ENCODE measurements at places on chromosomes 3 and 15.

- DNase-seq = no peak
Measured at GRCh38 chr3:53808496-53808895, 37.7 kb downstream of the CHDH start.

DNA sequence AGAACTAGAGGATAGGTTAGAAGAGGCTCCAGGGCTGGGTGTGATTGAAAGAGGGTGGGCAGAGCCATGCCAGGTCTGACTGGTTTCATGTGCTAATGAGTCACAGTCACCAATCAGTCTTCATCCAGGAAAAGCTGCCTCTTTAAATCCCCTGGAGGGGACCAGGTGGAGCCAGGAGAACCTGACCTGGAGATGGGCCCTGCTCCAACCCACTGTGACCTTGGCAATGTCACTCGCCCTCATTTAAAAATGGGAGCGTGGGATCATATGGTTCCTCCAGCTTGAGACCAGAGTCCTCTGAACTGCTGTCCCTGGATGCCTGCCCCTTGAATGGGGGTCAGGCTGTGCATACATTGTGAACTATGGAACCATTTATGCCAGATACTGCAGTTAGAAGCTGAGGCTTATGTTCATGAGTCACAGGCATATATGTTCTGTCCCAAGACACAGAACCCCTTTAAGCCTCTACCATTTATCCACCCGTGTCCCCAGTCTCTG lies 23.0 kb downstream of the HES1 start:
- DNase-seq = no peak

GRCh38 chr3:47370887-47371697 lies 9.7 kb upstream of the PTPN23 start:
- DNase-seq = no peak

DNA sequence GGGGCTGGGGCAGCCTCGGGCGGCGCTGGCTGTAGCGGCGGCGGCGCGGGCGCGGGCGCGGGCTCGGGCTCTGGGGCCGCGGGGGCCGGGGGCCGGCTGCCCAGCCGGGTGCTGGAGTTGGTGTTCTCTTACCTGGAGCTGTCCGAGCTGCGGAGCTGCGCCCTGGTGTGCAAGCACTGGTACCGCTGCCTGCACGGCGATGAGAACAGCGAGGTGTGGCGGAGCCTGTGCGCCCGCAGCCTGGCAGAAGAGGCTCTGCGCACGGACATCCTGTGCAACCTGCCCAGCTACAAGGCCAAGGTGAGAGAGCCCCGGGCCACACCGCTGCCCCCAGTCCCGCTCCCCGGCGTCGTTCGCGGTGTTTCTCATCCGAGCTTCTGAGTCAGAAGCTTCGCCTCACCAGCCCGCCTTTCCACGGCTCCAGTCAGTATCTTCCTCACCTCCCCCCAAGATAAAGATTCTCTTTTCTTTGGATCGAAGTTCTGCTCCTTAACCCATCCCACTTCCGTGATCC lies 600 bp downstream of the FBXO45 start:
- DNase-seq = no peak

- no peak for DNase-seq
Measured at GRCh38 chr15:71202712-71203111, 87.4 kb downstream of the THSD4 start.

- DNase-seq = no peak
Measured at GRCh38 chr3:27345493-27345892, 23.7 kb downstream of the NEK10 start.

- DNase-seq = no peak
Measured at GRCh38 chr3:8846176-8846575, 76.8 kb upstream of the OXTR start.

DNA sequence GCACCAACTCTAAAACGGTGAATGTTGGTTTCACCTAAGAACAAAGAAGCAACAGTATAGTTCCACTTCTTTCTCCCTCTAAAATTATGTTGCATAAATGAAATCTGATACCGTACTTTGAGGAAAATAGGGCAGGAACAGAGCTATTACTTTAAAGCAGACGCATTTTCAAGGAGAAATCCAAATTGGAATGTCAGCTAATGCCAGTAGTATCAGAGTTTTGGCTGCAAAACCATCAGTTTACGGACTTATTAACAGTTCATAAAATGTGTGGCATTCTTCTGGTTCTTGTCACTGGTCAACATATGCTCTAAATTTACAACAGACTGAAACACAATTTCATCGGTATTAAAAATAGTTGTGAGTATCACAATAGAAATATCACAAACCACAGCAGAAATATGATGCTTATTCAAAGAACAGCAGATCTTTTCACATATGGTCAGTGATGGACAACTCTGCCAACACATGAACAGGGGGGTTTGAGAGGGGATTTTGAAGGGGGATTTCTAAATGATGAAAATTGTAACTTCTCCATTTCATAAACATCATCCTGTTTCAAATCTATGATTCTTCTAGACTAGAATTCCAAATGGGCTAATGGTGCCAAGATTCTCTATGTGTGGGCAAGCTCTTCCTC lies 38.7 kb upstream of the ROBO2 start:
- peak; percentile 23 for DNase-seq

DNA sequence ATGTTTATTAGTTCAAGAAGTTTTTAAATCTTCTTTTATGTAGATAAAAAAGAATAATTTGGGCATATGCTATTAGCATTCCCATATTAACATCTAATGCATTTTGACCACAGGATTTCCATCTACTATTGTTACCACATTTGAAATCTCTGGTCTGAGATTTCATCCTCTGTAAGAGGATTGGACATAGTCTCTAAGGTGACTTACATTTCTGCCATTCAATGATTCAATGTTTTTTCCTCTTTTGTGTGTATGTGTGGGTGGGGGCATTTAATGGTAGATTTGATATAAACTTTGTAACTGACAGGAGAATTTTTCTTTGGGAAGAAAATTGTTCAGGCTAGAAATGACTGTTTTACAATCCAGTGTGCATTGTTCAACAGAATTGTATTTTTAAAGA lies 307.3 kb upstream of the RBMS3 start:
- no peak for DNase-seq

DNA sequence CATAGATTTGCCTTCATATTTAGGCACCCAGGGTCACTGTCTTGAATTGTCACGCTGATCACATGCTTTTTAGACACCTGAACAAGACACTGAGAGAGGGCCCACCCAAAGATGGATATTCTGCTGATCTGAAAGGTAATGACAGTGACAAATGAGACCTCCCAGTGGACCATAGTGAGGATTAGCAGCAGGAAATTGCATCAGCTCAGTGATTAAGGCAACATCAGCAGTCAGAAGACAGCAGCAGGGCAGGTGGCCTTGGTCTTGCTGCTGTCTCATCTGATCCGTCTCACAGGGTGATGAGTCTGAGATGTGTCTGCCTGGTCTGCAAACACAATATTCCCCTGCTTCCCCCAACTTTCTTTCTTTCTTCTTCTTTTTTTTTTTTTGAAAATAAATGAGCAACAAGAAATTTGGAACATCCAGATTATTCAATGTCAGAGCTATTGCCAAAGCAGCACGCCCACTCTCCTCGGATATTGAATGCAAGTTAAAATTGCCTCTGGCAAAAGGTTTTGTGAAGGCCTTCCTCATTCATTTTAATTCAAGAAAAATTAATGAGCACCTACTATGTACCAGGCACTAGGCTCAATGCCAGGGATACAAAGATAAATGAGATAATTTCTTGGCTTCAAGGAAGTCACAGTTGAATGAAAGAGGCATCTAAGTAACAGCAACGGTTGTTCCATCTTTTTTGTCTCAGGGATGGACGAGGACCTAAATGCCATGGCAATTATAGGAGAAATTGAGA lies 14.1 kb downstream of the OTOL1 start:
- DNase-seq = no peak

- DNase-seq = no peak
Measured at GRCh38 chr3:88691081-88691480, 416.3 kb upstream of the EPHA3 start.

Data from fibroblast of skin of left quadriceps (primary cell).